Activated T-cell treated with anti-CD3 and anti-CD28 coated beads for 24 hours (primary cell): ENCODE measurements at places on chromosomes 1 and 21.

- DNase-seq = no peak
These were observed 74.8 kb downstream of the MORN1 start for GRCh38 chr1:2316451-2316961.

GRCh38 chr1:13642306-13643004, 57.5 kb upstream of the PRDM2 start:
- DNase-seq = no peak

DNA sequence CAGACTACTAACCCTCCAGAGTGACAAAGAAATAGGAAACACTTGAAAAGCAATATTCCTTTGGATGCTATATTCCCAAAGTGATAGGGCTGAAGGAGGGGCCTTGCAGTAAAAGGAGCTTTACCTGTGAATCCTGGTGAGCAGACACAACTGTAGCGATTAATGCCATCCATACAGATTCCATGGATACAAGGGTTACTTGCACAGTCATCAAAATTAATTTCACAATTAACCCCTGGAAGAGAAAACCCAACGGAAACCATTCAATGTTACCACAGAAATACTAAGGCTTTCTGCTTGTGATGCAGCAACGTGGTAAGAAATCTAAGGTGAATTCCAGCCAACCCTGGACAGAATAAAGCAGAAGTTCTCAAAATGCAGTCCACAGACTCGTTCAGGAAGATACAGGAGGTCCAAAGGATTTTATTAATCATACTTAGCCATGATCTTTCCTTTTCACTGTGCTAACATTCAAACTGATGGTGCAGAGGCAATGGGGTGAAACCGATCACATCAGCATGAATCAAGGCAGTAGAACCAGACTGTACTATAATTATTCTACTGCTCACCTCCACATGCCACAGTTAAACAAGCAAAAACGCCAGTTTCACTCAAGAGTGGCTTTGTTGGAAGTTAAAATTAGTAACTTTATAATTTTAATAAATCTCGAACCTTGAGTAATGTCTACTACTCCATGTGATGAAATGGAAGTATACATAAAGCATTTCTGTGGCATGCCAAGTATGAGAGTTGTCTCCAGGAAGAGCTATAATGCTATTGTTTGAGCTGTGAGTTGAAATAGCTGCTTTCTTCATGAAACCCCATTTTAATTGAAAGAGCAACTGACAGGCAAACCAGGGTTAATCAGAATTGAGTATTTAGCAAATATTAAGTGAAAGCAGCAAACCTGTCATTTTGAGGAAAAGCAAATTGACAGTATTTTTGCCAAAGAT, 63.2 kb upstream of the ADAM30 start:
- DNase-seq = no peak

DNA sequence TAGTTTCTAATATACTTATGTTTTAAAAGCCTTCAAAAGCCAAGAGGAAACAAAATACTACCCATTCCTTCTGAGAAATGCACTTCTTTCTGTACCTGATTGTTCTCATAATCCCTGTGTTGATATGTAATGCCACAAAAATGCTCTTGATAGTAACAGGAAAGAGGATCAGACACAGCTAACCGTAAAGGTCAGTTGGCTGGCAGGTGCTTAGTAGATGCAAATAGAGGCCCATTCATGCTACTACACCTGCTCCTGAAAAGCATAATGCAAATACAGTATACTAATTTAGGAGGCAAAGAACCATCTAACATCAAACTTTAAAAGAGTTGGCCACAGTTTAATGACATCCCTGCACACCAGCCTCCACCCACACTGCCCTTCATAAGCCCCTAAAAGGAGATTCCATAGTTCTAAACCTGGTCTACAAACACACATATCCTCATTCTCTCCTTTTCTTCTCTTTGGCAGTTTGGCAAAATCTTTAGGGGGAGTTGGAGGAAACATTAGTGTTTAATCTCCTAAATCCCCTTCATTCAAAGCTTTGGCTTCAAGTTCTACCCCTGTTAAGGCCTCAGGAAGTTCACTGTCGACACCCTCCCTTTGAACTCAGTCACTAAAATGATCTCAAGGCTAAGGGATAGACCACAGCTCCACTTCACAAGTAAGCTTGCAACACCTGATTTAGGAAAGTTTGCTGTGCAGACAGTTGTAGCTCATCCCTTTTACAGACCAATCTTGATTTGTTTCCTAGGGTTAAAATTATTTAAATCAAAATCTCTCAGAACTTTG, 2.9 kb upstream of the CD46 start:
- no peak for DNase-seq

DNA sequence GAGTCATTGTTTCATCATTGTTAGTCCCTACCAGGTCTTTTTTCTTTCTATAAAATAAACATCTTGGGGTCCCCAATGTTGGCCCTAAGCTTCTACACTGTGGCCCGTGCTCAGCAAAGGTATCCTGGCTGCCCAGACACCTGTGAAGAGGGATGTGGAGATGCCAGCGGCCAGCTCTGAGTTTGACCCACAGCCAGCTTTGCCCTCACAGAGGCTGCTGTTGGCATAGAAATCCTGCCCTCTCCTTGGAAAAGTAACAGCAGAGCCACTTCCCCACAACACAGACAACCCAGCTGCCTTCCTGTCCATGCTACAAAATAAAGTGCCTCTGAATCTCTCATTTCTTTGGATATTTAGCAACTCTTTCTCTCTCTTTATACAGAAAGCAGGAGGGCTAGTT, 6.0 kb downstream of the TRIM62 start:
- DNase-seq = no peak

DNA sequence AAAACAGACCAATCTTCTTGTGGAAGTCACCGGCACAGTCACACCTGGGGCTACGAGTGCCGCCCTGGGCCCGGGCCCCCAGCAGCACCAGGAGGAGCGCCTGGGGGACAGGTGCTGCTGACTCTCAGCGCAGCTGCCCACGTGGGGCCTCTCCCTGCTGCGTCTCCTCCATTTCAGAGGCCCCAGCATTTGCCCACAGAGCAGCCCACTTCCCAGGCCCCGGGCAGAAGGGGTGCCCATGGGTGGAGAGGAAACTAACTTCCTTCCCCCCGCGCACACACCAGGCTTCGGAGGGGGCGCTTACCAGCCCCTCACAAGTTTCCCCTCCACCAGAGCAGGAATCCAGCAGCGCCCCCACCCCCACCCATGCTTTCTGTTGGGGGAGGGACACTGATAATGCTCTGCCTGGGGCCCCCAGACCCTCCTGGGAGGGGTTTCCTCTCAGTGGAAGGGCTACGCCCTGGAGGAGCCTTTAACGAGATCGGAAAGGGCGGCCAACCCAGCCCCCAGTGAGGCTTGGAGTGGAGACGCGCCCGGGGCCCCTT, 440 bp downstream of the TNFRSF25 start:
- no peak for DNase-seq

DNA sequence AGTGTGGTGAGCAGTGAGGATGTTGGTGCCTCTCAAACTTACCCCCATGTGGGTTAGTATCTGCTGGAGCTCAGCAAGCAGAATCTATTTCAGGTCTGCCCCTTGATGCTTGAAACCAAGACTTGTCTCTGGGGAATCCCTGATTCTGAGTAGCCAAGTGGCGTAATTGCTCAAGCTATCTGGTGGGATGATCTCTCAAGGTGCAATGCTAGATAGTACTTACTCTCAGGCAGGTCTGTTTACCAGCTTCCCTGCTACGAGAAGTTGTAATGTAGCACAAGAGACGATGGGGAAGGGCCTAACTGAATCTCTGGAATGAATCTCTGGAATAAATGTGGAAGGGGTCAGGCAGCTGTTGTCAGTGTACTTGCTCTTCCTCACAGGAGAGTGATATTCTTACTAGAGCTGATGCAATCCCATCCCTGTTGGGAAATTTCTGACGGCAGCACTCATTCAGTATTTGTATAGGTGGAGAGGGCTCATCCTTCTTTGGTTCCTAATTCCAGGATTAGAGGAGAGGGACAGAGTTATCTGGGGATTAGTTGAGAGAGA, 65.4 kb downstream of the MACF1 start:
- no peak for DNase-seq

DNA sequence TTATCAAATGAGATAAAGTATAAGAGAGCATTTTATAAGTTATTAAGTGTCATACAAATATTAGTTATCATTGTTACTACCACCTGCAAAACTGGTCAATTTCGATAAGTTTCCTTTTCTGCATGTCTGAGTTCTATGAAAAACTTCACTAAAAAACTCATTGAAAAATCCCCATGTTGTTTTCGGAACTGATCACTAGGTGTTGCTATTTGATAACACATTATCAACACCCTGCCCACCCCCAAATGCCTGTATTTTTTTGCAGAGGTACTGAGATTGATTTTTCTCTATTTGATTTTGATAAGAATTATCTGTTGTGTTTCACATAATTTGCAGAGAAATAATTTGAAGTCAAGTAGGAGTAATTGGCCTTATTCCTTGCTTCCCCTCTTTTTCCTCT, 22.1 kb upstream of the DISP1 start:
- DNase-seq = no peak

- no peak for DNase-seq
These were observed 87.5 kb downstream of the CD247 start for GRCh38 chr1:167430849-167431242.

GRCh38 chr1:7679159-7679872, 91.8 kb upstream of the VAMP3 start:
- no peak for DNase-seq

- no peak for DNase-seq
These were observed 34.6 kb downstream of the RUNX3 start for GRCh38 chr1:24895511-24895910.

DNA sequence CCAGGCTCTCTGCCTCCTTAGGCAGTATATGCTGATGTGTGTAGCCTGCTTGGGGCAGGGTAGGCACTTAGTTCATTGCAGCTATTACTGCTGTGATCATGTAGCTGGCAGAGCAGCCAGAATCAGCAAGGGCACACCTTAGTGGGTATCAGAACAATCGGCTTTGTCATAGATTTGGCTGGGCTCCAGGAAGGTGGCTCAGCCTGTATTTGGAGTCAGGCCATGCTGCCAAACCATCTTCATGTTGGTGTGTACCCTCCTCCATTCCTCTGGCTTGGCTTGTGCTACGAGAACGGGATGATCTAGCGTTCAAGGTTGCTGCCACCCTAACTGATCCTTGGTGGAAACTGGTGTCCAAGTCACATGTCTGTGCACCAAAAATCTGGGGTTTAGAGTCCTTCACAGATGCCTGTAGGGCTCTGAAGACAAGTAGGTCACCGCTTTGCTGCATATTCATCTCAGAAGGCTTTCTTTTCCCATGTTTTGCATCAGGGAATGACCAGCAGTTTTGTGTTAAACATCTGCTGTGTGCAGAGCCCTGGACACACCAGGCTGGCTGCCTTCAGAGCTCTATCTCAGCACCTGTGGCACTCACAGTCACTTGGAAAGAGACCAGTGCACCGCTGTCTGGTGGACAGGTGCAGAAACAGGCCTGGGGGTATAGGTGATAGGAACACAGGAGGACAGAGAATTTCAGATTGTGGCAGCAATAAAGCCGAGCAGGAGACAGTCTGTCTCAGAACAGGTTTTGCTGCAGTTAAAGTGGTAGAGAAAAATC, 23.7 kb downstream of the VANGL1 start:
- DNase-seq = no peak

DNA sequence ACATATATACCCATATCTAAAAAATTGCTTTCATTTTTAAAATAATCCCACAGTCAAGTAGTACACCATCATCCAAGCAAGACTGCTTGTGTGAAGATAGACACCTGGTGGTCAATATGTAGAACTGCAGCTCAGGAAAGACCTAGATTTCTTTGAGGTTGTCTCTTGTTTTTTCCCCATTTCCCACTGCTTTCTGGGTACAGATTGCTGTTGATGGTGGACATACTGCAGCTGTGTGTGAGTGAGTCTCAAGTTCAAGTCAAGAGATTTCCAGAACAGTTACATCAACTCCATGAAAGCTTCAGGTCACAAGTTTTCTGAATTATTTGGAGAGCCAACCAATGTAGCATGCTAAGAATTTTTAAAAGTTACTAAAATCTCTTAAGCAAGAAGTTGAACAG, 306.4 kb downstream of the DUSP10 start:
- DNase-seq = no peak

- no peak for DNase-seq
These were observed 51.5 kb upstream of the SCYL3 start for GRCh38 chr1:169945181-169945580.

DNA sequence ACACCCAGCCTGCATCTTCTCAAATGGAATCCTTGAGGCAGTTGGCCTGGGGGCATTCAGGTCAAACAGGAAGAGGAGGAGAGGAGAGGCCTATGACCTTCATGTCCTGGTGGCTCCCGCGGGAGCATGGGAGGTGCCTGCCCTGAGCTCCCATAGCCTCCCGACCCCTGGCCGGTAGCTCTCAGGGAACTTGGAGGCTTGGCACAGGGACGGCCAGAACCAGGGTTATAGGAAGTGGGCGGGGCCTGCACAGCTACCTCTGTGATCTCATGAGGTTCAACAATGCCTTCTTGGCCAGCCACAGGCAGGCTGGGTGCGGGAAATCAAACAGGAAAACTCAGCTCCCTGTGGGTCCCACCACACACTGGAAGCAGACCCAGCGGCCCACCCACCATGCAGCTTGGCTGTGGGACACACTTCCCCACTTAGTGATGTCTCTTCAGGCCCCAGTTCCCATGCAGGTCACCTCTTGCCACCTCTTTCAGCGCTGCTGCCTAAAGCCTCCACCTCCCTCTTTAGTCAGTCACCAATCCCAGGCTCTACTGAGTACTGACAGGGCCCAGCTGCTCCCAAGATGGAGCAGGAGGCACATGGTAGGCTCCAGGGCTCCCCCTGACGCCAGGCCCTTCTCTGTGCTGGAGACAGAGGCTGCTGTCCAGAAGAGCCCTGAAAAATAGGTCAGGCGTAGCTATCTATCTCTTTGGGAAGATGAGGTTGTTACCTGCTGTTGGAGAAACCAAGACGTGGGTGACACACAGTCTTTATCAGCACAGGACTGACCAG, at the start of gene SLFNL1:
Gene SLFNL1 (minus strand): TSS at position 200 of the 783 bp plus-strand sequence. CDS start 1,065 bp downstream, outside the sequence.
- no peak for DNase-seq

GRCh38 chr21:20404915-20405314, 593.3 kb upstream of the NCAM2 start:
- no peak for DNase-seq

DNA sequence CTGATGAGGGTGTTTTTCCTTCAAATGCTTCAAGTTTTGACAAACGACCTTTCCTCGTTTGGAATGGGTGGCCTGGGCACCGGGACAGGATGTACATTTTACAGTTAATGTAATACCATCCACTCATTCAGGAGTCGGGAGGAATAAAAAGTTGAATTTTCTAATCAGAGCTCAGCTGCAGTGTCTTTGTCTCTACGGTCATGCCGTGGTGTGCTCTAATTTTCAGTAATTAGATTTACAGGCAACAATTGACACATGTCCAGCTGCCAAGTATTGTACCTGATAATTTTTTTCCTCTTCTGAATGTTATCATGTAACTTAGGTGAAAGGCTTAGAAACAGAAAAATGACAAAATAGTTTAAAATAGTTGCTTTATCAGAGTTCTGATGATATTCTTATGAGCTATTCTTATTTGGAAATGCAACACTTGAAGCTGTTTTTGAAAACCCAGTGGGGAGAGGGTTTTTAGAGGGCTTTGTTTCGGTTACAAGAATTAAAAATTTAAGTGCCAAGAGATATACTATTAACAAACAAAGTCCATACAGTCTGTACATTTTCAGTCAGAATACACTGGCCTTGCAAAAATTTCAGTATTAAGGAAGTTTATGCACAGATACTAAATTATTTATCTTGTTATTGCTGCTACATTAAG, 1.0 kb downstream of the CDKN2C start:
- no peak for DNase-seq
